ENCODE measurements at places on chromosomes 2 and 18.

DNA sequence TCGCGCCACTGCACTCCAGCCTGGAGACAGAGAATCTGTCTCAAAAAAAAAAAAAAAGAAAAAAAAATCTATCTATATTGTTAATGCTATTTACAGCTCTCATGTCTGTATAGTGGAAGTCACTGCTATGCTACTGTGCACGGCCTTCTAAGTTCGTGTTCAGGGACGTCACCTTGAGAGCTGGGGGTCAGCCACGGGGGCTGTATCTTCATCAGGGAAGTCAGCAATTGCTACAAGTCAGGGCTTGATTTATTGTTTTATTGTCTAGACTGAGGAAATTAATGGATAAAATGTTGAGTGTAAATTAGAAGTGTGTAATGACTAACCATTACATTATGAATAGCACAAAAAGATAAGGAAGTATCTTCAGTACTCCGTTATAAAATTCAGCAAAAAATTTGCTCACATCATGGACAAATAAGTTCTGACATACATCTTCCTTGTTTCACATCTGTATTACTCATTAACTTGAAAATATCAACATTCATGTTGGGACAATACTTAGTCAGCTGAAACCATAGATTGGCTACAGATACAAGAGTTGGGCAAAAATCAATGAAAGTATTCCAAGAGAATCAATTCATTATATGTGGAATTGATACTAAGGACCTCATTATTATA, 136.6 kb upstream of the SEC11C start:
- no peak for DNase-seq

DNA sequence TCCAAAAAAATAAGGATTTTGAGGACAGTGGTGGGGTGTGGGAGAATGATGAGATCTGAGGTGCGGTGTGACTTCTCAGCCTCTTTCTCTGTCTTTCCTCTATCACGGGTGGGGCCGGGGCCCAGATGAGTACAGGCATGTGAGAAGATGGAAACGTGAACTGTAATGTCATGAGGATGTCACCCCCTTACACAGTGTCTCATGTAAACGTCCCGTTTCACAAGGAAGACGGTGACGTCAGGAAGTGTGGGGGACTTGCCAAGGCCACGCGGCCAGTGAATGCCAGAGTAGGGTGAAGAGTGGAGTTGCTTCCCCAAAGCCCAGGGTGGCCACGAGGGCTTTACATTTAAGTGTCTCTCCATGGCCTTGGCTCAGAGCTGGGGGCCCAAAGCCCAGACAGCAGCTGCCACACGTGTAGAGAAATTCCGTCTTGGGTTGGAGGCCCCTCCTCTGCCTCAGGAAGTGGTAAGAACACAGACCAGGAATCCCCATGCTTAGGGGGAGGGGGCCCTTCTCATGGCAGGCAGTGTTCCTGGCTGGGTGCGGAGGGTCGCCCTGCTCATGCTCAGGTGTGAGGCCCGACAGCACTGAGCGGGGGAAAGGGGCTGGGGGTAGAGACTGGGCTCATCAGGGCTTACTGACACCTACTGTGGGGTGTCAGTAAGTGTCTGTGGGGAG, 80.9 kb upstream of the SMAD7 start:
- peak; percentile 43 for DNase-seq

DNA sequence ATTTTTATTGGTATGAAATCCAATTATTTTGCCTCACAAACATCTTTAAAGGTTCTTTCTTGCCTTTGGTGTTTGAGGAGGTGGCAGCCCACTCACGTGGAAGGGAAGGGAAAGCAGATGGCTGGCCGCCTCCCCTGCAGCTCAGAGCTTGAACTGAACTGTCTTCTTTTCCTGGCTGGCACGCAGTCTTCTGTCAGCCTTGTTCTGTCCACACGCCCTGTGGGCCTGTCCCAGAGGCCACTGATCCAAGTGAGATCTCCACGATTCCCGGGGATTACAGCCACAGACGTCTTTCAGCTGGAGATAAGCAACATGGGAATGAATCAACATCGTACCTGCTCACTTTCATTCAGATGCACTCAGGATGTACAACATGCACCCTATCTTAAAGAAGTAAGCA, 73.3 kb downstream of the TMEM18 start:
- DNase-seq, result no peak

DNA sequence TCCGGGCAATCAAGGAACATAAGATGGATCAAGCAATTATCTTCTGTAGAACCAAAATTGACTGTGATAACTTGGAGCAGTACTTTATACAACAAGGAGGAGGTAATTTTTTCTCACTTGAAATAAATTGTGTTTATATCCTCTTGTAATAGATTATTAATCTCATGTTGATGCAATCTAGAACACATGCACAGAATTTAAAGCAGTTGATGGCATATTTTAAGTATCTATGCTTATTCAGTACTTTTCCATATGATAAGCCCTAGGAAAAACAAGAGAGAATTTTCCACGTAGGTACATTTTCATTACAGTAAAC, 31.8 kb downstream of the DDX1 start:
- DNase-seq, result no peak

DNA sequence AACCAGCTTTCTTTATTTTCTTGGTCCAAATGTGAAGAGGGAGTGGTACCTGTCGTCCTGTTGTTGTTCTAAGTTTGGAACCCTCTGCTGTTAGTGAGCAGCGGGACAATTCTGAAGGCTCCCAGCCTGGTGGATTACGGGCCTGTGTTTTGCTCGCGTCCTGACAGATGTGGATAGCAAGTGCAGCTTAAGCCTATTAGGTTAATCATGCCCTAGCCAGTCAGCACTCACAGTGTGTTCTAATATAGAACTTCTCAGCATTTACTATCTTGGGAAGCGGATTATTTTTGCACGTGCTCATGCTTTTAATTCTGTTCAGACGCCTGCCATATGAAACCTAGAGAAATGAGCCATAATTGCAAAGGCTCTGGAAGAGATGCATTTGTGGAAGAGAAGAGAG, at the start of gene PCARE:
TSS of gene PCARE (minus strand) at position 113 of the 400 bp plus-strand sequence. CDS start 262 bp downstream, outside the sequence.
- no peak for DNase-seq

- DNase-seq, result no peak
Measured at GRCh38 chr18:67143028-67143427, 373.5 kb downstream of the DSEL start.

DNA sequence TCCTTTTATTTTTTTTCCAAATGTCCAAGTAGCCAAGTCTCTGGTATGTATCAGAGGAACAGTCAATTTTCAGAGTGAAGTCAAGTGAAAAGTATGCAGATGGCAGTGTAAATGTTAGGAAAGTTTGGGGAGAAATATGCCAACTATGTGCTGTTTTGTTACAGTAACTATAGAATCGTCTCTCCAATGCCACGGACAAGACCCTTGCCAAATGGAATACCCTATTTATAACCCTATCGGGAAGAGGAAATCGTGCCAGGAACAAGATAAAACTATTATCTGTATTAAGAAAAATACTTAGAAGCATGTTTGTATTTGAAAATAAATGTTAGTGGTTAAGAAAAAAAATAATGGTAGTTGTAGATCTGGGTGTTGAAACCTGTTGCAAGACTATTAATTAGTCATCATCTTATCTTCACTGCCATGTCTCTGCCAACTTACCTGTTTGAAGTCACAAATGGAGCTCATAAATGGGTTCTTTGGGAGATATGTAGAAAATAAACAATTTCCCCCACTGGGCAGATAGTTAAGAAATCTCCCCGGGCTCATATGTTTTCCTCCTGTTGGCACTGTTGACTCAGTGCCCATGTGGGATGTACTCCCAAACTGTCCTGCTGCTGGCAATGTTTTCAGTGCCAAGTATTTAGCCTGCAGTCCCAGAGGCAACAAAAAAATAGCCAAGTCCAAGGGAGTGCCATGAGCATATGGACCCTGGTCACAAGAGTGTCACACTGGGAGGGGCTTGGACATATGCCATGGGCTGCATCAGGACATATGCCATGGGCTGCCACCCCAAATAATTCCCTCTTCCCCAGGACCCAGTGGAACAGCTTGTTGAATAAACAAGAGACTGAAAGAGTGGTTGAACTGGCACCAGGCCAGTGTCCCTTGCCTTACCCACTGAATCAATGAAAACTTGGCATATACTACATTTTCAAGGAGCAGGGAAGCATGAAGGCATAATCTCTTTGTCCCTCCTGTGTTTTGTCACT, 366.9 kb downstream of the OSR1 start:
- no peak for DNase-seq
